ENCODE measurements at places on chromosomes 3 and 15.

- DNase-seq: no peak
Measured at GRCh38 chr3:64392001-64392400, 166.7 kb upstream of the PRICKLE2 start.

- no peak for DNase-seq
Measured at GRCh38 chr3:120071259-120071658, 23.0 kb downstream of the GSK3B start.

DNA sequence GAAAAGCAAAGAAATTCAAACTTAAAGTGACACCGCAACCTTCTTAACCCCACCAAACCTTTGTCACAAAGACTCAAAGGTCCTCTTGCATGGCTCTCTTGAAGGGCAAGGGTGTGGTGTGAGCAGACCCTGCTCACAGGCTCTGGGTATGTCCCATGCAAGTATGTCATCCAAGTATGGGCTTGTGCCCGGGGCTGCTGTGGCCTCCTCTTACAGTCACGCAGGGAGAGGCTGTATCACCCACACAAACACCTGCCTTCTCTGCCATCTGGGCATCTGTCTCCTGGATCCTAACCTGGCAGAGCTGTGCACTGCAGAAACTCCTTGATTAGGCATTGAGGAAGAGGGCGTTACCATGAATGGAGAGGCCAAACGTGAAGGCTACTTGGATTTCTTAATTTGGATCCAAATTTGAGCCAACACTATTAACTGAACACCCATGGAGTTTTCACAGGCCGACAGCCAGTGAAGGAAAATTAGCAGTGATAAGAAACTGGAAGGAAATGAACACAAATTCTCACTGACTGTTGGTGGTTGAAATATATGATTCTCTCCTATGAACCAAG lies 146.6 kb downstream of the DUT start:
- no peak for DNase-seq

DNA sequence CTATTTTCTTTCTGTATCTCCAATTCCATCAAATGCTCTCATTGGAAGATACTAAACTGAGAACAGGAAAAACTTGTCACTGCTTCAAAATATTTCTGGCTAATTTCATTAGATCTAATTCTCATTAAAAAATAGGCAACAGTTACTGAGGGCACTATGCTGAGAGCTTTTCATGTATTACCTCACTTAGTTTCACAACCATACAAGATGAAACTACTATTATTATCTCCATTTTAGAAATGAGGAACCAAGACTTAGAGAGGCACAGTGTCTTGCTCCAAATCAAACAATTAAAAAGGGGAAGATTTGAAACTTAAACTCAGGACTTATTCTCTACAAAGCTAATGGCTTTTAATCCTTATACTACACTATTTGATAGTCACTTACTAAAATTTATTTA lies 7.2 kb upstream of the OTOL1 start:
- DNase-seq: no peak

GRCh38 chr3:82596805-82597204 lies 835.4 kb upstream of the GBE1 start:
- no peak for DNase-seq

GRCh38 chr3:155420881-155421486 lies 127.5 kb upstream of the STRIT1 start:
- no peak for DNase-seq
